SK-N-DZ (cell line): ENCODE measurements at places on chromosomes 5 and 9.
A peak's percentile ranks its signal among the peaks of the same experiment; 100 is the strongest.

DNA sequence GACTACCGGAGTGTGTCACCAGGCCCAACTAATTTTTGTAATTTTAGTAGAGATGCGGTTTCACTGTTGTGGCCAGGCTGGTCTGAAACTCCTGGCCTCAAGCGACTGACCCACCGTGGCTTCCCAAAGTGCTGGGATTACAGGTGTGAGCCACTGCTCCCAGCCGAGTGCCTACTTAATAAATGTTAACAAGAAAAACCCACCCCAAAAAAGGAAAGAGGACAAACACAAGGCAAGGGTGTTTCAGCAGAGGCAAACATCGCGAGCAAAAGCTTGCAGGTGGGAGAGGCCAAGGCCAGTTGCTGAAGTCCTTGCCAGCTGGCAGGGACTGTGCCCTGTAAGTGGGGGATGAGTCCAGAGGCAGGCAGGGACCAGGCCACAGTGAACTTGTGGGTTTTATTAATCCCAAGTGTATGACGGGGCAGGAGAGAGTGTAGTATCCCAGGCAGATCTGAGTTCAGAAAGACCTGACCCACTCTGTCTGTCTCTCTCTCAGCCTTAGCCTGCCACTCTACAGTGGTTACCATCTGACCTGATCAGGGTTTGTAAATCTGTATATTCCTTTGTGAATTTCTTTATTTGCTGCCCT, 6.4 kb upstream of the FPGS start:
- DNase-seq: no peak

DNA sequence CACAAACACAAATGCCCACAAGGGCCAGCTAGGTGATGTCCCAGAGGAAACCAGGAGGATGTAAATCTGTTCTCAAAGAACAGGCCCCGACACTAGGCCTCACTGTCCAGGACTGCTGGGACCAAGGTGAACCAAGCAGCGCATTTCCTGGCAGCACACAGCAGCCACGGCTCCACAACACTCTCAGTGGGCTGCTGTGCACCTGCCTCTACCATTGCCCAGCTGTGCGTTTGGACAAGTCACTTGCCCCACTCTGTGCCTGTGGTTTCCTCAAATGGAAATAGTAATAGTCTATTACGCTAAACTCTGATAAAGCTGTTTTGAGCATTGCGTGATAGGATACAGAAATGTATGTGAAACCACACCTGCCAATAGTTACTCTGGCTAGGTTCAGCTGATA, 544.5 kb downstream of the BNC2 start:
- no peak for DNase-seq

- no peak for DNase-seq
Observed at GRCh38 chr5:11607944-11608483, 296.2 kb downstream of the CTNND2 start.

DNA sequence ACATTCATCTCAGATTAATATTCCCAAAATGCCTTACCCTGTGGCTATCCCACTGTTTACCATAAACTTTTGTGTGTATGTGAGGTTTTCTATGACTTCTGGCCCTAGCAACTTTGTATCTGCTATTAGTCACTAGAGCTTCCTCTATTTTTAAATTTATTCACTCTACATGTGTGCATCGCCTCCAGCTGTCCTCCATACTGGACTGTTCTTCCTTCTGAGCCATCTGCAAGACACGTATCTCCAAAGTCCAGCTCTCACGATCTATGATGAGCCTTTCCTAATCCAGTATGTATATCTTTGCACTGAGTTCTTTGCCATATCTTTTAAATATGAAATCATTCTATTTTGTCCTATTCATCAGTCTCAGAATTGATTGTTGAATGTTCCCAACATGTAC, 1.7 kb upstream of the GNG10 start:
- DNase-seq: no peak

- DNase-seq: no peak
Observed at GRCh38 chr5:15554542-15554941, 54.6 kb downstream of the FBXL7 start.

DNA sequence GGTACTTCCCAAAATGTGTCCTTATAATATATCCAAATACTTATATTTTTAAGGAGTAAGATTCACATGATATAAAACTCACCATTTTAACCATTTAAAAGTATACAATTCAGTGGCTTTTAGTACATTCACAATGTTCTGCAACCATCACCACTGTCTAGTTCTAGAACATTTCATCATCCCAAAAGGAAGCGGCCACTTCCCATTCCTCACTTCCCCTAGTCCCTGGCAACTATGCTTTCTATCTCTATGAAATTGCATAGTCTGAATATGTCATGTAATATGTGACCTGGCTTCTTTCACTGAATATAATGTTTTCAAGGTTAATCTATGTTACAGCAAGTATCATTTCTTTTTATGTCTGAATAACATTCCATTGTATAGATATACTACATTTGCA, 615.1 kb upstream of the SGCD start:
- no peak for DNase-seq

DNA sequence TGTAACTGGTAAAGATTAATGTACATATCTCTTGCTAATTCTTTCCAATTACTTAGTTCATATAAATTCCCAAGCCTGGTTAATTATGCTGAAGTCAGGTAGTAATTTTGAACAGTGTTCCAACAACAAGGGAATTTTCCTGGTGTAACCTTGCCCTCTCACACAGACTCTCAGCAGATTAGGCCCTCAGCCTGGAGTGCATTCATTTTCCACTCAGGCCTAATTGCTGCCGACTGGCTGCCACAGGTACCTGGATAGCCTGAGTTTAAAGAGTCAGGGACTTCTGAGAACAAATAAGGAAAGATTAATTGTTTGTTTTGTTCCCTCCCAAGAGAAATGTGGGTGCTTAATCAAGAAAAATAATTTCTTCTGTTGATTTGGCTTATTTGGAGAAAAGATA, 71.4 kb downstream of the PPIC start:
- DNase-seq: no peak

DNA sequence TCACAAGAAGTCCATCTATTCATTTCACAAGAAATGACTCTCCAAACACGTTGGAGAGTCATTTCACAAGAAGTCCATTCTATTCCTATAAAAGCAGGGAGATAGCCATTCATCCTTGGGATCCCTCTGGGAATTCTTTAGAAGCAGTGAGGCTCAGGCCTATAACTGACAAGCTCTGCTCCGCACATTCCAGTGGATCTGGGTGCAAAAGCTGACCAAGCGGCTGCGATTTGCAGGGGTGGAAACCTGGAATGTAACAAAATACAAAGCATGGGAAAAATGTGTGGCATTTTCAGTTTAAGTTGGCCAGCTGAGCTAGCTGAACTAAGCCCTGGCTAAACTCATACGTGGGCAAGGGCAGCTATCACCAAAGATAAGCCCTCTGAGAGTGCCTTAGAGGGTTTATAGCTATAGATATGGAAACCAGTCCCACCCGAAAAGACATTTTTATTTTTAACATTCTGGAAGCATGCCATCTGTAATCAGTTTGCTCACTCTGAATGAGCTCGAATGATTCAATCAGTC, 8.7 kb downstream of the TAS2R1 start:
- no peak for DNase-seq

GRCh38 chr5:472656-473550, 29.9 kb downstream of the EXOC3 start:
- peak; percentile 79 for DNase-seq

GRCh38 chr5:137304226-137304874, 194.8 kb downstream of the SPOCK1 start:
- no peak for DNase-seq

DNA sequence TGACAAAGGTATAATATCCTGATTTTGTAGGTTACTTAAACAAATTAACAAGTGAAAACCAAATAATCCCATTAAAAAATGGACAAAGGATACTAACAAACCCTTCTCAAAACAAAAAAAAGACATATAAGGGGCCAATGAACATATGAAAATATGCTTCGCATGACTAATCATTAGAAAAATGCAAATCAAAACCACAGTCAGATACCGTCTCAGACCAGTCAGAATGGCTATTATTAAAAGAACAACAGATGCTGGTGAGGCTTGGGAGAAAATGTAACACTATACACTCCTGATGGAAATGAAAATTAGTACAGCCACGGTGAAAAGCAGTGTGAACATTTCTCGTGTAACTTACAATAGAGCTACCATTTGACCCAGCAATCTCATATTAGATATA, 1542.2 kb upstream of the CDH9 start:
- no peak for DNase-seq

GRCh38 chr5:7394889-7395431, 978 bp upstream of the ADCY2 start:
- DNase-seq: no peak

GRCh38 chr5:516980-517379, 7.3 kb downstream of the SLC9A3 start:
- no peak for DNase-seq

DNA sequence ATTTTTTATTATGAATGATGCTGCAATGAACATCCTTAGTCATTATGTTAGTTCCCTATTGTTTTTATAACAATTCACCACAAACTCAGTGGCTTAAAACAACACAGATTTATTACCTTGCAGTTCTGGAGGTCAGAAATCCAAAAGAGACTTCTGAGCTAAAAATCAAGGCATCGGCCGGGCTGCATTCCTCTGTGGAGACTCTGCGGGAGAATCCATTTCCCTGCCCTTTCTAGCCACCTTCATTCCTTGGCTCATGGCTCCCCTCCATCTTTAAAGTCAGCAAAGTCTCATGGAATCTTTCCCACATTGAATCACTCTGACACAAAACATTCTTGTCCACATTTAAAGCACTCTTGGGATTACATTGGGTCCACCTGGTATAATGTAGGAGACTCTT, 38.6 kb downstream of the SNX18 start:
- no peak for DNase-seq

DNA sequence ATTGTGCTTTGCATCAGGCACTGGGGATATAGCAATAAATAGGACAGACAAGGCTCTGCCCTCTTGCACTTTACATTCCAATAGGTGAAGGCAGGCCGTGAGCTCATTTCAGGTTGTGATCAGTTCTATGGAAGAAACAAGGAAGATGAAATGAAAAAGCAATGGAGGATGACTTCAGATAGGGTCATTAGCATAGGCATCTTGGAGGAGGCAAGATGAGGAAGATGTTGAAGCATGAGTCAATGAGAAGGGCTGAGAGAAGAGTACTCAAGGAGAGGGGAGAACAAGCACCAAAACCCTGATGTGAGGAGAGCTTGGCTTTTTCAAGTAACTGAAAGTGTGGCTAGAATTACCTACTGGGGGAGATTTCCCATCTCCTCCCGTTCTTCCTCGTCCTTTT, 5.0 kb upstream of the SPARC start:
- no peak for DNase-seq

- DNase-seq: no peak
Observed at GRCh38 chr5:35736280-35736679, 118.6 kb downstream of the SPEF2 start.

DNA sequence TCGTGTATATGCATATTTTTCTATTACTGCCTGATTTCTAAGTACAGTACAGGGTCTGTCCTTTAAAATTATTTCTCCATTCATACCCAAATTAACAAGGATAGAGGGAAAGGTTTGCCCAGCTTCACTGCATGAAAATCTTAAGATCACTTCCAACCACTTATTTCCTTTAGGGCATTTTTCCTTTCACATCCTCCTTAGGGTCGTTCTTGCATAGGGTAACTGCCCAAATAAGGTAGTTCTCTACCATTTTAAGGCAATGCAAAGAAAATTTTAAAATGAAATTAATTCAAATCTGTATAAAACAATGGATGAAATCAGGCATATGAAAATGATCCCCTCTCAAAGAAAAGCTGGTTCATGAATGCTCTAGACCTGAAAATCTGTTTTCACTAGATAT, 4.1 kb upstream of the CDC20B start:
- no peak for DNase-seq

- DNase-seq: no peak
Observed at GRCh38 chr9:135018306-135018915, 69.1 kb upstream of the OLFM1 start.

- DNase-seq: no peak
Observed at GRCh38 chr5:128842241-128842640, 123.0 kb upstream of the SLC27A6 start.

- no peak for DNase-seq
Observed at GRCh38 chr5:37495210-37495609, 116.1 kb downstream of the WDR70 start.

GRCh38 chr9:135228983-135229625, 141.6 kb downstream of the OLFM1 start:
- DNase-seq: no peak

- no peak for DNase-seq
Observed at GRCh38 chr5:78506261-78507024, 142.1 kb downstream of the LHFPL2 start.

- no peak for DNase-seq
Observed at GRCh38 chr9:31335529-31336234, 1048.8 kb upstream of the ACO1 start.

- peak; percentile 26 for DNase-seq
Observed at GRCh38 chr5:68884144-68884754, 209.6 kb upstream of the SLC30A5 start.

- no peak for DNase-seq
Observed at GRCh38 chr5:36629729-36630128, 23.3 kb downstream of the SLC1A3 start.

DNA sequence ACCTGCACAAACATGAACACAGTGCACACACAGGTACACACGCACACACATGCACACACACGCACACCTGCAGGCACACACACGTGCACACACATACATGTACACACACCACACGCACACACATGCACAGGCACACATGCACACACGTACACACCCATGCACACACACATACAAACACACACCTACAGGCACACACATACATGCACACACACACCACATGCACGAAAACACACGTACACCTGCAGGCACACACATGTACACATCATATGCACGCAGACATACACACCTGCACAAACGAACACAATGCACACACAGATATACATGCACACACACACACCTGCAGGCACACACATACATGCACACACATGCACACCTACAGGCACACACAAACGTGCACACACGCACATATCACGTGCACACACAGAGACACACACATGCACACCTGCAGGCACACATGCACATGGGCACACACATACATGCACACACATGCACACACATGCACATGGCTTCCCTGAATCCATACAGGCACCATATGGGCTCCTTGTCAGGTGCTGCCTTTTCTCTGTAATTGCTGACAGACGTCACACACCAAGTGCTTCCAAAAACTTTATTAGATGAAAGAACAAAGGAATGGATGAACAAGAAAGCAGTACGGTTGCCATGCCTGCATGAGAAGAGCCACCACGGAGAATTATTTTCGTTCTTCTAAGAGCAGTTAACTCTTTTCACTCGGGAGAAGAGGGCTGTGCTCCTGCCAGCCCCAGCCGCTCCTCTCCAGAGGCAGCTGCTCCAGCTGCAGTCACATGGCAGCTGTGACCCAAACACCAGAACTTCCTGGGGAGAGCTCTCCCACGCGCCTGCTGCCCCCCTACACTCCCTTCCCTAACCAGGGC, 57.2 kb downstream of the EXD3 start:
- no peak for DNase-seq
